ENCODE measurements at places on chromosomes 2 and 18.
A peak's percentile ranks its signal among the peaks of the same experiment; 100 is the strongest.

- no peak for DNase-seq
Measured at GRCh38 chr2:97660044-97660774, 3.6 kb downstream of the ACTR1B start.

DNA sequence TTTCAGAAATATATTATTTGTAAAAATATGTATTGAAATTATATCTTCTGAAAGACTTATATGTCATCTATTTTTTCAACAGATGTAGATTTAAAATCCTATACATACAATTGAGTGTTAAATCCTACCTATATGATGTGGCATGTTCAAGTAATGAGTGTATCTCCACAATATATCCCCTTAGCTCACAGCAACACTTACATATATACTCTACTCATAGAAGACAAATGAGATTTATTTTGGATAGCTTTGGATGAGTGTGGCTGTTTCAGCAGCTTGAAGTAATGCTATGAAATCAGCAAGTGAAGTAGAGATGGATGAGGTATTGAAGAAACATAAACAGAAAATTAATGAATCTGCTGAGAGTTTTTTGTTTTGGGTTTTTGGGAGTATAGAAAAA, 263.1 kb downstream of the ARHGAP15 start:
- DNase-seq = no peak

DNA sequence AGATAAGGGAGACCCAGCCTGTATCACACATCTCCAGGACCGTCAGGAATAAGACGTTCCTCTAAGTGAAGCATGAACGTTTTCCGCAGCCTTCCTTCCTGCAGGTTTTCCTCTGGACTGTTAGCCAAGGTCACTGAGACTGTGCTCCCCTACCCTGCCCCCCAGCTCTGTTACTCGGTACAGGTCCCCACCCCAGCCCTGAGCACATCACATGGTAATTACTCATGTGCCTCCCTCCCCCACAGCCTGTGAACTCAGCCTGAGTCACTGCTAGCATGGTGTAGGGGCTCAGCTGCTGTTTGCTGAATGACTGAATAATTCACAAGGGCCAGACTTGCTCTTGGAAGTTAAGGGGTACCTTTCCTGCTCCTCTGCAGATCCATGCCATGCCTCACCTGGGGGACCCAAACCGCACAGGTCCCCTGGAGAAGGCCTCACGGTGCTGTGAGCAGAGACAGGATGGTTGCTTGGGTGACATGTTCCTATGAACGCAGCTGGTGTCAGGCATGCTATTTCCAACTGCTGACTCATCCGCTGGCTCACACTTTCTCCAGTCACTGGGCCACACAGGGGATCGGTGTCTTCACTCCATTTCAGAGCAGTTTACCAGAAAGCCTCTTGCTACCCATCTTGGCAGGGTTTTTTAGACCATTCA, 88.2 kb downstream of the PLB1 start:
- peak; percentile 87 for DNase-seq

DNA sequence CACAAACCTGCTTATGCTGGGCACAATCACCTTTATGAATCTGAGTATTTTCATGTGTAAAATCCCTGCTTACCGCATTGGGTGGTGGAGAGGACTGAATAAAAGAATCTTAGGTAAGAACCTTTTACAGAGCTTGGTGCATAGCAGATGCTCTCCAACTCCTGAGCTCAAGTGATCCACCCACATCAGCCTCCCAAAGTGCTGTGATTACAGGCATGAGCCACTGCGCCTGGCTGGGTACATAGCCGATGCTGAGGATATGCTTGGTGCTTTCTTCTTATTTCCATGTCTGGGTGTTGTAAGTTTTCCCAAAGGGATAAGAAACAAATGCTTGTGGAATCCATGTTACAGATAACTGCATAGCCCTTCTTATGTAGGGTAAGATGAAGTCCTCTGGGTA, 244.3 kb upstream of the PXDN start:
- no peak for DNase-seq

- no peak for DNase-seq
Measured at GRCh38 chr2:237350597-237350996, 63.4 kb downstream of the COL6A3 start.

DNA sequence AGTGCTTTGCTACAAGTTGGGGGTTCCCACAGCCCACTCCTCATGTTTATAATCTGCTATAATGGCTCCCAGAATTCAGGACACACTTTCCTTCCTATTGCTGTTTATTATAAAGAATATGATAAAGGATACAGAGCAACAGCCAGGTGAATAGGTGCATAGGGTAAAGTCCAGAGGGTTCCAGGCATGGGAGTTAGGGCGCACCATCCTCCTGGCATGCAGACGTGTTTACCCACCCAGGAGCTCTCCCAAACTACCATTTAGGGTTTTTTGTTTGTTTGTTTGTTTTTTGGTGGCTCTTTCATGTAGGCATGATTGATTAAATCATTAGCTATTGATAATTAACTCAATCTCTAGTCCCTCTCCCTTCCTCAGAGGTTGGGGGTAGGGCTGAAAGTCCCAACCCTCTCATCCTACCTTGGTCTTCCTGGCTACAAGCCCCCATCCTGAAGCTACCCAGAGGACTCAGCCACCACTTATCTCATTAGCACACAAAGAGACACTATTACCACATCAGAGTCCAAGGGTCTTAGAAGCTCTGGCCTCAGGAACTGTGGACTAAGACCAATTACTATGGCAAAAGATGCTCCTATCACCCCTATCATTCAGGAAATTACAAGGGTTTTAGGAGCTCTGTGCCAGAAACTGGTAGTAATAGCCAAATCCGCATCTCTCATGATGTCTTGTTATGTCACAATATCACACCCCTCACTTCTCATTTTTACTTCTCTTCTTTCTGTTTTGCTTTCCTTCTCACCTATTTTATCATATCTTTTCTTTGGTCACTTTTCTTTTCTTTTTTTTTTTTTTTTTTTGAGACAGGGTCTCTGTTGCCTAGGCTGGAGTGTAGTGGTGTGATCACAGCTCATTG, 154.9 kb upstream of the TTC39C start:
- no peak for DNase-seq

- no peak for DNase-seq
Measured at GRCh38 chr18:61995618-61996017, 102.8 kb upstream of the RNF152 start.

- no peak for DNase-seq
Measured at GRCh38 chr18:37487400-37487867, 78.2 kb downstream of the CELF4 start.

DNA sequence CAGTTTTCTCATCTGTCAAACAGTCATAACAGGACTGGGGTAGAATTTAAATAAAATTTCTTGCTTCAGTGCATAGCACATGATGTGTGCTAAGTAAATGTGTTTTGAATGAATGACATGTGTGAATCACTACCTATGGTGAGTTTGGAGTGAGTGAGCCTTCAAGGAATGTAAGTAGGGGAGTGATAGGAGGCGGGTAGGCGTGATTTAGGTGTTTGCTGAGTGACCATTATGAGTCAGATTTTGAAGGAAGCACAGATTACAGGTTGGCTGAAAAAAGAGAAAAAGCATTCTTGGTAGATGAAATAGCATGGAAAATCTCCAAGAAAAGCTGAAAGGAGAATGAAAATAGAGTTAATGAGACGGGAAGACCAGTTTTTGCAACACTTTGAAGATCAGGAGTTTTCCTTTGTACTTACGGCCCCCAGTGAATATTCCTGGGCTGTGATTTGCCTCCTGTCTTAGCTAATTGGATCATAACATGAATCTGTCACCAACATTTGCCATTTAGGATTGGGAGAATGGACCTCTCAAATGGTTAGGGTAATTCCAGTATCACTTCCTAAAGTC, 136.9 kb upstream of the GATA6 start:
- DNase-seq = peak; percentile 73

- no peak for DNase-seq
Measured at GRCh38 chr2:105933906-105934305, 189.2 kb downstream of the NCK2 start.

Measured in skeletal muscle cell (primary cell).